Activated CD4-positive, alpha-beta T cell treated with anti-CD3 and anti-CD28 coated beads, Interleukin-10, Interleukin-2, amounts not matched to agents 100 ng/mL and 50 ng/mL, durations not matched to agents 16 hours and 8 hours (primary cell): ENCODE measurements at places on chromosomes 11 and 22.
A peak's percentile ranks its signal among the peaks of the same experiment; 100 is the strongest.

DNA sequence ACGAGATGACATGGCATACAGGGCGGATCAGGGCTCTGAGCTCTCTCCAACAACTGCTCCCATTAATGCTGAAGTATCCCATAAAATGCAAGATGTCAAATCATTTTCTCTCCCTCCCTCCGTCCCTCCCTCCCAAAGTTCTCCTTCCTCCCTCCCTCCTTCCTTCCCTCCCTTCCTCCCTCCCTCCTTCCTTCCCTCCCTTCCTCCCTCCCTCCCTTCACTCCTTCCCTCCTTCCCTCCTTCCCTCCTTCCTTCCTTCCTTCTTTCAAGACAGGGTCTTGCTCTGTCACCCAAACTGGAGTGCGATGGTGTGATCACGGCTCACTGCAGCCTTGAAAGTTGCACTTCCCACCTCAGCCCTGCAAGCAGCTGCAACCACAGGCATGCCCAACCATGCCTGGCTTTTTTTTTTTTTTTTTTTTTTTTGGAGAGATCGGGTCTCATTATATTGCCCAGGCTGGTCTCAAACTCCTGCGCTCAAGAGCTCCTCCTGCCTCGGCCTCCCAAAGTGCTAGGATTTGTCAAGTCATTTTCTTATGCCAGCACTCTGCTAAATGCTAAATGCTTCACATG lies 38.2 kb downstream of the TXN2 start:
- DNase-seq, result no peak

DNA sequence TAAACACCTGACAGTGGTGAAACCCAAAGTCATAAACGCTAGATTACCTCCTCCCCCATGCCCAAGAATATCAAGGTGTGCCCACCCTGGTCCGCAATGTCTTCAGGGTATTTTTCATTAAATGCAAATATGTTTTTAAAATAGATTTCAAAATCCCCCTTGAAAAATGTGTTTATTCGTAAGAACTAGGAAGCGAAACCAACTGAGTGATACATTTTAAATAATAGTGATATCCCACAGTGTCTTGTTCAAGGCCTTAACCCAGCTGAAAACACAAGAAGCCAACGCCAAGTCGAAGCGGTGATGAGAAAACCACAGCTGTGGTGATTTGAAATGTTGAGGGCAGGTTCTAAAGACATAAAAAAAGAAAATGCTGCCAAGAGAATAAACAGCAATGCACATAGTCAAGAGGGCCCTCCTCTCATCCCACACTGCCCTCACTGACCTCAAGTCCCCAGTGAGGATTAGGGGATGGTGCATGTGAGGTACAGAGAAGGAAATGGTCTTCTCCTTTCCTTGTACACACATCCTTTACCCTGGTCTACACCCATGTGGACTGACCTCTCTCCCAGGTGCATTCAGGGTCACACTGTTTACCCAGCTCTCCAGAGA lies 25.5 kb downstream of the KCNJ1 start:
- DNase-seq, result no peak

DNA sequence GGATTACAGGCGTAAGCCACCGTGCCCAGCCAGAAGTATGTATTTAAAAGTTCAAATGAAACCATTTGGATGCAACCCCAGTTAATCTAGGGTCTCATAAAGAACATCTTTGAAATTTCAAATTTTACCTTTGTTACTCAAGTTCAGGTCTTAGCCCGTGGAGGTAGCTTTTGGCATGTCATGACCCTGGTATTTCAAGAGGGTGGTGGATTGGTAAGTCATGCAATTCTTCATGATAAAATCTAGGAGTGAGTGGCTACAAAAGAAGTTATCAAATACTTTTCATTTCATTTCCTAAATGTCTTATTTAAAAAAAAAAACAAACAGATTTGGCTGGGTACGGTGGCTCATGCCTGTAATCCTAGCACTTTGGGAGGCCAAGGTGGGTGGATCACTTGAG lies 80.6 kb downstream of the ABTB2 start:
- no peak for DNase-seq

- no peak for DNase-seq
Observed at GRCh38 chr22:17121233-17122195, at the start of gene TMEM121B. TSS of gene TMEM121B (minus strand) at chr22:17121360. CDS start at chr22:17121127, 233 bp downstream.

DNA sequence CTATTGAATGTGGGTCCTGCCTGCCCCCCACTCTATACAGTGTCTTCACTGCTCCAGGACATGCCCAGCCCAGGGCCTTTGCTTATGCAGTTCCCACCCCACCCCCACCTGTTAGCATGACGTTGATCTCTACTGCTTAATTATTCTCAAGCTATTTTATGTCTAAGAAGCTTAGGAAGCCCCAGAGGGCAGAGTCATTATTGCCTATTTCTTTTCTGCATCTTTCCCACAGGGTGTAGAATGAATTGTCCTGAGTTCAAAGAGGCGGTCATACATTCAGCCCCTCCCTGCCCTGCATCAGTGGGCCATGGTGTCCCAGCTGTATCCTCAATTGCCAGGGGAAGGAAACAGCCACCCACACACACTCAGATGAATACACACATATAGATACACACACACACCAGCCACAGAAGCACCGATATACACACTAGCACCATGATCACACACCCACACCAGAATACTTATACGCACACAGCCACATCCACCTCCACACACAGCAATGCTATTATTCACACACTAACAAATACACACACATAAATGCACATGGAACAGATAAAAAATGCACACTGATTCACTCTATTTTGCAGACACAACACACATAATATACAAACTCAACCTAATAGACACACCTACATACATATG lies 1.5 kb downstream of the PDE2A start:
- DNase-seq, result no peak

DNA sequence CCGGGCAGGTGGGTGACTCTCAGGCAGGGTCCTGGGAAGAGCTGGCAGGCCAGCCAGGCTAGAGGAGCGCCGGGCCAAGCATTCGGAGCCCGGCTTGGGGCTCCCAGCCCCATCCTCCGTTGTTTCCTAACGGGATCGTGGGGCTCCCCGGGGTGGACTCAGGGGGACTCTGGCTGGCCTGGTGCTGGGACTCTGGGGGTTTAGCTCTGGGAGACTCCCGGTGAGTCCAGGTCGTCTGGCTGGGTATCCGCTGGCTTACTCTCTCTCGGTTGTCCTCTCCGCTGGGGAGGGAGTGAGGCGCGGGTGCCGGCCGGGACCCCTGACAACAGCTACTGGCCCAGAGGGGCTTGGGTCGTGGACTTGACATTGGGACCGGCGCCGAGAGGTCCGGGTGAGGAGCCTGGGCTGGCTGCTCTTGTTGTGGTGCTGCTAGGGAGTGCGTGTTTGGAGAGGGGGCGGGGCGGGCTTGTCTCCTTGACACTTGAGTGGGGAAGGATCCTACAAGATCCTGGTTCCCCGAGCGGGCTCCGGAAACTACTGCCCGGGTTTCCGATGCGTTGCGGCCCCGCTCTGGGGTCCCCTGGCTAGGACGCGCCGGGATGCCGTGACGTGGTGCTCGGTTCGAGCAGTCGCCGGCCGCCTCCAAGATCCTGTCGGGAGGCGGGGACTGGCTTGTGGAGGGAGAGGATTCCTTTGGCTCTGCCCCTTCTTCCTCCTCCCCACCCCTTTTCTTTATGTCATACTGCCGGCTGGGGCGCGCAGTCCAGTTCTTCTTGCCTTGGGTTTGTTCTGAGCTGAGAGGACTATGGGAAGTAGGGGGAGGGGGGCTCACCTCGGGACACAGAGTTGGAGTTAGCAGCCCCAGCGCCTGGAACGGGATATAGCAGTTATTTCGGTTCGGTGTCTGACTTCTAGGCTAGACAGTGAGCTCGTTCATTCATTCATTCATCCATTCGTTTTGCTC lies 585 bp downstream of the EMSY start:
- DNase-seq, result peak; percentile 76
